ENCODE measurements at places on chromosomes 6 and 20.

GRCh38 chr6:73798592-73798991, 102.6 kb downstream of the CD109 start:
- DNase-seq, result no peak

GRCh38 chr20:57160985-57161384, 105.5 kb downstream of the BMP7 start:
- no peak for DNase-seq

DNA sequence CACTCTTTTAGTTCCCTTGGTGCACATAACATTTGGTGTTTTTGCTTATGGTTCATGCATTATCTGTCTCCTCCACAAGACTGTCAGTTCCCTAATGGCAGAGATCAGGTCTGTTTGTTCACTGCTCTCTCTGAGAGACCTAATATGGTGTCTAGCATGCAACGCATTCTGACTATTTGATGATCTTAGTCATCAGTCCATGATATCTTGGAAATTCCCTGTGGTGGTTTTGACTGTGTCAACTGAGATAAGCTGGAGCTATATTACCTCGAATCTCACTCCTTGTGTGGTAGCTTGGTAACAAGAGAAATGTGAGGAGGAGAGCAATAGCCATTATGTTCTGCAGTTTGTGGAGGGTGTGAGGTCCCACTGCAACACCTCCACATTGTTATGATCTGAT, 229.8 kb downstream of the FRK start:
- DNase-seq, result no peak

GRCh38 chr20:47285189-47285588, 71.3 kb downstream of the ZMYND8 start:
- DNase-seq, result no peak

DNA sequence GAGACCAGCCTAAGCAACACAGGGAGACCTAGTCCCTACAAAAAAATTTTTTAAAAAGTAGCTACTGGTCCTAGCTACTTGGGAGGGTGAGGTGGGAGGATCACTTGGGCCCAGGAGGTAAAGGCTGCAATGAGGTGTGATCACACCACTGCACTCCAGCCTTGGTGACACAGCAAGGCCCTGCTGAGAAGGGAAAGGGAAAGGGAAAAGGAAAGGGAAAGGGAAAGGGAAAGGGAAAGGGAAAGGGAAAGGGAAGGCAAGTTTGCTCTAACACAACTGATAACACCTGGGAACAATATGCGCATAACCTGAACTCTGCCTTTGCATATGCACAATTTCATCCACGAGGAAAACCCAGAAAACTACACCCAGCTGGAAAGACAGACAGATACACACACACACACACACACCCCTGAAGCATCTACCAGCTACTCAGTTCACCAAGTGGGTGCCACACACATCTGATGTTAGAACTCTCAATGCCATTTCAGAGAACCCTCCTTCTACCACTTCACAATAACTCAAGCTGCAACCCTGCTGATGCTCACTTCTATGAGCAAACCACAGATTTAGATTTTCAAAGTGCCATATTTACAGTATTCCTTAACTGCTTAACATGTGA, 19.1 kb downstream of the B4GALT5 start:
- no peak for DNase-seq

DNA sequence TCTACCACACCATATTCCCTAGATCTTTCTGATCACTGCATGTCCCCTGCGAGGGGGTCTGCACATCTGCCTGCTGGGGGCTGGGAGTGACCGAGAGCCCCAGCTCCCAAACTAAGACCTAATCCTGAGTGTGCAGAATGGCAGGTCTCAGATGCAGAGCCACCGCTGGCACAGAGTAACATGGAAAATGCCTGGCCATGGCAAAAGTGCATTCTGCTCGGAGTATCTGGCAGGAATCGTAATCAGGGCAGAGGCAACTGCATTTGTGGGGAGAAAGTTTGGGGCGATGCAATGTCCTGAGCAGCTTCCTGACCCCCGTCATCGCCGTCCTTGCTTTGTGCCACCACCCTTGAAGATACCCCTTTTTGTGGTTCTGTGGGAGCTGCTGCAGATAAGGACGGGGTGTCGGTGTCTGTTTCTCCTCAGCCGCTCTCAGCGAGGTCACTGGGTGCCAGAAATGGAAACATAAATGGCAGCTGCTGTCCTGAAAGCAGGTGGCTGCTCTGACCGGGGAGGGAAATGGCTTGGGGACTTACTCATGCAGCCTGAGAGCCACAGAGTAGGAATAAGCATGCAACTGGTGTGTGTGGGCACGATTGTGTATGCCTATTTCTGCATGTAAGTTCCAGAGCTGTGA, 157.9 kb downstream of the LY86 start:
- DNase-seq, result no peak

All from NCI-H345 (cell line).